AG08396 (cell line): ENCODE measurements at places on chromosomes 1 and 21.

DNA sequence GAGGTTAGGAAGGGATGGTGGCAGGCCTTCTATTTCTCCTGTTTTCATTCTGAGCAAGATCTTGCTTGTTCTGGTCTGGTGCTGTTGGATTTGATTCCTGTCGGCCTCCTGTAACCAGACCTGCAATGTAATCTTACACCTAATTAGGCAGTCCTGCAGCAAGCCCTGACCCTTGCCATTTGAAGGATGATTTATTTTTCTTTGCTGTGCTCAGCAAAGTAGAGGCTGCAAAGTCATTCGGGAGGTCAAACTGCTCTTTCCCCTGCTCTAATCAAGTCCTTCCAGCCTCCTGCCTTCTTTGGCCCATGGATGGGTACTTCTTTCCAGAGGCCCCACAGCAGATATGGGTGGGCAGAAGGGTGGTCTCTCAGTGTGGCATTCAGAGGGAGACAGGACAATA, 417.7 kb upstream of the USP24 start:
- DNase-seq = no peak

GRCh38 chr1:166089804-166090203, 77.0 kb downstream of the FAM78B start:
- DNase-seq = no peak

DNA sequence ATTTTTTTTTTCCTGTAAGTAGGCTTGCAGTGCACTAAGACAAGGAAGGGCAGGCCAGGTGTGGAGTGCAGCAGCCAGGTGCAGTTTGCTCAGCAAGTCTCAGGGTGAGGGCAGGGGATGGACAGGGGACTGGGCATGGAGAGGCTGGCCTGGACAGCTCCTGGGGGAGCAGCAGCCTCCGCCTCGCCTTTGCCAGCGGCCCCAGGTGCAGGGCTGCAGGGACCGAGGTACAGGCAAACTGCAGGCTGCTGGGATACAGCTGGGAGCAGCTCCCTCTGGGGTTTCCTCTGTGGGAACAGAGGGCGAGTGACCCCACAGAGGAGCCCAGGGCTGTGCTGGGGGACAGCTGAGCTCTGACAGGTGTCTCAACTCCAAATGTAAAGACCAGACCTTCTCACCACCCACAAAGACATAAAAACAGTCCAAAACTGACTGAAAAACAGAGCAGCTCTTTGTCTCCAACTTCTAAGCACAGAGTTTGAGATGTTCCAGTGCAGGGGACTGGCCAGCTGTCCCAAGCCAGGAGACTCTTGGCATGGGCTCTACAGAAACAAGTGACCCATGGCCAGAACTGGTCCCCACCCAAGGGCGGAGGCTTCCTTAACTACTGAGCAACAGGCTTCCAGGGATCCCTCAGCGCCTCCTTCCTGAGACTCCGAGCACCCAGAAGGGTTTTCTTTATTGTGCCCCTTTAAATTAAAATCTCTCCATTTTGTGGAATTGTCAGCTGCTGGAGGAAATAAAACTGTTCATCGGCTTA, 27.7 kb upstream of the AJAP1 start:
- DNase-seq = no peak

DNA sequence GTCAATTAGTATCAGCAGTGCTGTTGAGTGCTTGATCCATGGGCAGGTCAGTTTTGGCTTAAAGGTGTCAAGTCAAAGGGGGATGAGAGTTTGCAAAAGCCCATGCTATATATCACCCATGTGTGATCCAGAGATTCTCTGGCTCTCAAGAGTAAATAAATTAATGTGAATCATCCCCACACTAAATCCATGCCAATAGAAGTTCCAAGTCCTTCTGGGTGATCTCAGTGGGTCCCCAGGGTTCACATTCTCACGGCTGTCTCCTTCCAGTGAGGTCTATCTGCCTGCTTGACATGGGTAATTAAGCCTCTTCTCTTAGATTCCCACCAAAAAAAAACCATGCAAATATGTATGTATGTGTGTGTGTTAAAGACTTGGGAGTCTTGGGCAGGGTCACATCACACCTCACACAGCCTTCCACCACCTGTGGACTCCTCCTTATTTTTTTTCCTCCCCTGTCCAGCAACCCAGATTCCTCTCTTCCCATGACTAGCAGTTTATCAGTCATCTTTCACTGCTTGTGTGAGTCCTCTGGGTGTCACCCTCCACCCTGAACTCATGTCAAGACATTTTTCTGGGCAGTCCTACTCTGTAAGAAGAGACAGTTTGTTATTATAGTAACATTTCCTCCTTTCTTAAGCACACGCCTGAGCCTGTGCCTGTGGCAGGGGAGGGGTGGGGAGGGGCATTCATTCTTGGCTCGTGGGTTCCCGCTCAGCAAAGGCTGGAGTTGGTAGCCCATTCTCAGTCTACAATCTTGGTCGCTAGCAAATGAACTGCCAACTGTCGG, 14.3 kb upstream of the S100A11 start:
- no peak for DNase-seq
